ENCODE measurements at places on chromosomes 11 and 22.

DNA sequence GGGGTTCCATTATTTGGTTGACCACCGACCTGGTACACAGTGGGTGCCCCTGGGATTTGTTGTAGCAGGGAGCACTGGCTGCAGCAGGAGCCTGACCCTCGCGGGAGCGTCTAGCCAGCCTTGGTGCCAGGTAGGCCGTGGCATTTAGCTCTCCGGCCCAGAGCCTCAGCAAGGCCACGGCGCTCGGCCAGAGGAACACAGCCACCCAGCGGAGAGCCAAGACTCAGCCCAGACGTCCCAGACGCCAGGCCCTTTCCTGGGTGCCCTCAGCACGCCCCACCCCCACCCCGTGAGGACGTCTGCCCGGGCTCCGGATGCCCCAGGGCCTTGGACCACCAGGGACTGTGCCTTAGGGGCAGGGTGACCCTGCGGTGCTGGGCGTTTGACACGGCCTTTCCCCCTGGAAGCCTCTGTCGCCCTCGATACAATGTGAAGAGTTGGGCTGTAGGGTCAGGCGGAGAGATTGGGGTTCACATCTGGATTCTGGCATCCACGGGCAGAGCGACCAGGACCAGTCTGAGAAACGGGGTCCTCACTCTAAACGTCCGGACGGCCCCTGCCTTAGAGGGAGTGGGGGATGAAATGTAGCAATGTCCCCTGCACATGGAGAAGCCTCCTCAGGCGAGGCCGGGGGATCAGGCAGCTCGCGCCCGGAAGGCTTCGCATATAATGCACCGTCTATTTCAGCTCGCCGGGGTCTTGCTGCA lies 99.2 kb upstream of the FGF3 start:
- no peak for DNase-seq

DNA sequence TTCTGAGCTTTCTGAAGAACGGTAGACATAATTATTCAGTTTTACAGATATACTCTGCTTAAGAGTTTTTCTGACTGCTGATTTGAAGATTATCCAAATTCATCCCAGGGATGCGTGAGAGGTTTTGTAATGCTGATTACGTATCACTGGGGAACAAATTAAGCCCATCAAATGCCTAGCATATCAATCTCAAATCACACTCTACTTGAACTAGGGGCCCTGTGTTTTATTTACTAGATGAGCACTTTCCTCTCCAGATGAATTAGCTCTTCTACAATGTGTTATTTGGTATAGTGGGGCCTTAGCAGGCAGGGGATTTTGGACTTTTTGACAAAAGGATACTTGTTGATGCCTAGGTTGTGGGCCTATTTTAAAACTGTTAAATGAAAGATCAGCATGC lies 177.9 kb downstream of the JRKL start:
- no peak for DNase-seq

DNA sequence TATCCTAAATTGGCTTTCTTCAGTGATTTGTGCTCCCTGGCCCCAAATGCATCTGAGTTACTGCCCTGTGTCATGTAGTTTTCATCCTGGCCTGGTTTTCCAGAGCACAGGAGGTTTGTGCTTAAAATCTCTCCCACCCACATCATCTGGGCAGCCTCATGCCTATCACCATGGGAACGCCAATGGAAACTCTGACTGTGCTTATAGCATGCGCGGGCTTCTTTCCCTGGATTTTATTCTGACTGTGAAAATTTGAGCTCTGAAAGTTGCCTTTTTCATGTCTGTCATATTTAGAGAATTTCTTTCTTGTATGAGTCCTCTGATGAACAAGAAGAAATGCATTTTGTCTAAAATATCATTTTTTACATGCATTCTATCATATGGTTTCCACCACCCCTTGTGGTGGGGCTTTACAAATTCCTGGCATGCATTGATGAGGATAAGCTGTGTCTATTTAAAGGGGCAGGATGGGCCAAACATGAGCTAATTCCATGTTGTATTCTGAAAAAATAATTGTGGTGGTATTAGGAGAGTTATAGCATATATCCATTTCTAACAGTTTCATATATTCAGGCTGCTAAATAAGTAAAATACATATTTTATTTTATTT lies 55.1 kb downstream of the IRAG1 start:
- no peak for DNase-seq

GRCh38 chr11:36306888-36307287 lies 10.8 kb downstream of the PRR5L start:
- no peak for DNase-seq

DNA sequence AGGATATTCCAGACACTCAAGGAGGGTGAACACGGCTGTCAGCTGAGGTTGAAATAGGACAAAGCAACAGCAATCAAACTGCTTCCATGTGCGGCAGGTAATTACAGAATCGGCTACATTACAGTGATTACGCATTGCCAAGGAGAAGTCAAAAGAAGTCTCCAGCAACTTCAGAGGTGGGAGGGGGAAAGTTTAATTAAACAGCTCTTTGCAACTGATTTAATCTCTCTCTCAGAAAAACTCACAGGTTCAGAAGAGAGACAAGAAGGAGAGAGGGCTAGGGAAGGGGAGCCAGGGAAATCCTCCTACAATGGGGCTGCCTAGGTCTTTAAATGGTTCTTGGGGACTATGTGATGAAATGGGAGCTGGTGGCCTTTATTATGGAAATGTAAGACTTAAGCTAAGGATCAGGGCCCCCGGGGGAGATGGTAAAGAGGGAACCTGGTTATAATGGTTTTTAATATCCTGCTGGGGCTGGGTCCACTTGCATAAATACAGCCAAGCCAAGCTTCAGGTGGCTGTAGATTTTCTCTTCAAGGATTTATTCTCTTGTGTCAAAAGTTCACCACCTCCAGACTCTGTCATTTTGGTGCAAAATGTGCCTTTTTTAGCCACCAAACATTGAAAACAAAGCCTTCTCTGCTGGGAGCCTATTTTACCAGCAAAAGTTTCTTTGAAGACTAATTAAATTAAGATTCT lies 354.7 kb upstream of the NARS2 start:
- DNase-seq: no peak

DNA sequence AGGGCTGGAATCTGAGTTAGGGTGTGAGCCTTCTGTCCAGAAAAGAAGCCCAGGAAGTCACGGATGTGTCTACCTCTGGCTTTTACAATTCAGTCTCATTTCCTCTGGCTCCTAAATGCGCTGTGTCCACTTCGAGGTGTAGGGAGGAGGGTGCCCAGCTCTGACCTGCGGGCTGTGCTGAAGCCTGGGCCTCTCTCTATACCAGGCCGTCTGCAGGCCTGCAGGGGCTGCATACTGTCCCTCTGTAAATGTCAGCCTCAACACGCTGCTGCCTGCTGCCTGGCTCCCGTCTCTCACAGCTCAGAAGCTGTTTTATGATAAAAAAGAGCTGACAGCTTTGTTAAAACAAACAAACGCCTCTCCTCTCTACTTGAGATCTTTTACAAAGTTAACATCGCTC lies 14.5 kb downstream of the ARVCF start:
- DNase-seq: no peak

GRCh38 chr11:131284041-131284440 lies 86.4 kb upstream of the NTM start:
- DNase-seq: no peak

DNA sequence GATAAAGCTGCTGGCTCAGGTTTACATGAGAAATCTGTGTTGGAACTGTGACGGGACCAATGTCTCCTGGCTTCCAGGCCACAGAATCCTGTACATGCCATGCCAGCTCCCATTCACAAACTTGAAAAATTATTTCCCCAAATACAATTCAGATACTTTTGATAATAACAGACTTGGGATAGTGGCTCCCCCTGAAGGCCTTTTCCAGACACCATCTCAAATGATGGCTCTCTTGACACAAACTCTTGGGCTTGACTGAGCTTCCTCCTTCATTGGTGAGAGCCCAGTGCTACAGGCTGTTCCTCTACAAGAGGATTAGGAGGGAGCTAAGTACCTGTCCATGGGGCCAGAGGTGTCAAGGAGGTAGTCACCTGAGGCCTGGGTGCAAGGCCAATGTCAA lies 104.7 kb upstream of the PAX6 start:
- DNase-seq: no peak

GRCh38 chr11:120827820-120828219 lies 196.1 kb upstream of the TBCEL start:
- DNase-seq: no peak

GRCh38 chr11:78038697-78039313 lies 15.7 kb upstream of the KCTD14 start:
- no peak for DNase-seq

DNA sequence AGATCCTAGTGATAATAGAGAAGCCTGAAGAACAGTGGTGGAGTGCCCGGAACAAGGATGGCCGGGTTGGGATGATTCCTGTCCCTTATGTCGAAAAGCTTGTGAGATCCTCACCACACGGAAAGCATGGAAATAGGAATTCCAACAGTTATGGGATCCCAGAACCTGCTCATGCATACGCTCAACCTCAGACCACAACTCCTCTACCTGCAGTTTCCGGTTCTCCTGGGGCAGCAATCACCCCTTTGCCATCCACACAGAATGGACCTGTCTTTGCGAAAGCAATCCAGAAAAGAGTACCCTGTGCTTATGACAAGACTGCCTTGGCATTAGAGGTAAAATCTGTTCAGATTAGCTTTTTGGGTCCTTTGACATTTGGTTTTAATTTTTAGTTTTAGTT lies 16.7 kb downstream of the CRKL start:
- no peak for DNase-seq

DNA sequence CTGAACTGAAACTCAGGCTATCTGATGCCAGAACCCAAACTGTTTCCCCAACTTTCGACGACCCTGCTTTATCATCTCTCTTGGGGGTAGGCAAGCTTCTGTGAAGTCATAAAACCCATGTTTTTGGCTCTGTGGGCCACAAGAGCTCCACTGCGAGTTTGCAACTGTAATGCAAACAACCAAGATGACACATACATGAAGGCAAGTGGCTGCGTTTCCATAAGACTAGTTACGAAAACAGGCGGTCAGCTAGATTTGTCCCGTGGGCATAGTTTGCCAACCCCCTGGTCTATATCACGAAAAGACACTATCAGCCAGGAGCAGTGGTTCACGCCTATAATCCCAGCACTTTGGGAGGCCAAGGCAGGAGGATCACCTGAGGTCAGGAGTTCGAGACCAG lies 37.5 kb downstream of the TPST2 start:
- DNase-seq: no peak

- DNase-seq: peak; percentile 39
Observed at GRCh38 chr11:14380947-14381561, 22.1 kb upstream of the RRAS2 start.

DNA sequence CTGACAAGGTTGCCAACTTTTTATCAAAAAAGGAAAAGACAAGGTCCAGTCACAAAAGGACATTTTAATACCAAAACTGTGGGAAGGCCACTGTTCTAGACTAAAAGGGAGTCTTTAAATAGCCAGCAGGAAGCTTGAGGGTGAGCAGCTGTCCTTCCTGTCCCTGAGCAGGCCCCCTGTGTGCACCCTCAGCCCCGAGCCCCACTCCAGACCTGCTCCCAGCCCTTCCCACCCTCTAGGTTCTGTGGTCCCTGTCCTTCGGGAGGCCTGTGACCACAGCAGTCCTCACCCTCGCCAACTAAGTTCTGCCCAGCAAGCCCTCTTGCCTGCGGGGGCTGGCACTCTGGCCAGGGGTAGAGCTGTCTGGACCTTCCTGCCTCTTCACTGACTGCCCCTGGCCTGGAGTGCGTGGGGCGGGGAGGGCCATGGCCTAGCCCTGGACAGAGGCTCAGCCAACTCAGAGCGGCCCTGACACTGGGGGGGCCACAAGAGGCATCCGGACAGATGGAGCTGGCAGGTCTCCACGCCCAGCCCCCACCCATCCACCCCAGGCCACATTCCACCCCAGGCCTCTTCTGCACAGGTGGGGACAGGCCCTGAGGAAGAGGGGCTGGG lies 1.6 kb upstream of the PLXNB2 start:
- no peak for DNase-seq

- peak; percentile 8 for DNase-seq
Observed at GRCh38 chr22:25202290-25202921, 2.7 kb downstream of the CRYBB3 start.

DNA sequence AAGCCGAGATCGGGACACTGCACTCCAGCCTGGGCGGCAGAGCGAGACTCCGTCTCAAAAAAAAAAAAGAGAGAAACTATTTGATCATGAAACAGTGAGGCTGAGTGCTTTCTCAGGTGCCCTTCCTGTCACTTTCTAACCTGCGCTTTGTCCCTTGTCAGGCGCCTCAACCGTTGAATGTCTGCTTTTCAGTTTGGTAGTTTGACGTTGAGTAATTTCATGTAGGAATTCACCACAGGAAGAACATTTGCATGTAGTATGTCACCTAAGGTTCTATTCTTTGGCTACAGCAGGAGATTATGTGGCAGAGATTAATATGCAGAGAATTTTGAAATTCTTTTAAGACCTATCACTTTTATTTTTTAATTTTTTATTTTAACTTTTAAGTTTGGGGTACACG lies 57.2 kb downstream of the PPFIA1 start:
- DNase-seq: no peak

DNA sequence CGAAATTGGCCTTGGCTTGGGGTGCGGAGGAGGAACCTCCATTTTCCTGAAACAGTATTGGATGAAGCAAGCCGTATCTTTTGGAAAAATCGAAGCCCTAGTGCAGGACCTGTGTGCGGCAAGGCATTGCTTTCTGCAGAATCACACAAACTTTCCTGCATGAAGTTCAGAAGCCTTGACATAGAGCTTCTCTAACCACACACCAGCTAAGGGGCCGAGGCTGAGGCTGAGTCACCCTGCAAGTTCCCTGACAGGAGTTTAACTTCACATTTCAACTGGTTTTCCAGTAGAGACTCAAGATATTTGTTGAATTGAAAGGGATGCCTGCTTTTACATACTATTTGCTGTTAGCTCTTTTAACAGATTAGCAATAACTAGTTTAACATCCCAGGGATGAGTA lies 67.8 kb downstream of the TCF20 start:
- peak; percentile 30 for DNase-seq

DNA sequence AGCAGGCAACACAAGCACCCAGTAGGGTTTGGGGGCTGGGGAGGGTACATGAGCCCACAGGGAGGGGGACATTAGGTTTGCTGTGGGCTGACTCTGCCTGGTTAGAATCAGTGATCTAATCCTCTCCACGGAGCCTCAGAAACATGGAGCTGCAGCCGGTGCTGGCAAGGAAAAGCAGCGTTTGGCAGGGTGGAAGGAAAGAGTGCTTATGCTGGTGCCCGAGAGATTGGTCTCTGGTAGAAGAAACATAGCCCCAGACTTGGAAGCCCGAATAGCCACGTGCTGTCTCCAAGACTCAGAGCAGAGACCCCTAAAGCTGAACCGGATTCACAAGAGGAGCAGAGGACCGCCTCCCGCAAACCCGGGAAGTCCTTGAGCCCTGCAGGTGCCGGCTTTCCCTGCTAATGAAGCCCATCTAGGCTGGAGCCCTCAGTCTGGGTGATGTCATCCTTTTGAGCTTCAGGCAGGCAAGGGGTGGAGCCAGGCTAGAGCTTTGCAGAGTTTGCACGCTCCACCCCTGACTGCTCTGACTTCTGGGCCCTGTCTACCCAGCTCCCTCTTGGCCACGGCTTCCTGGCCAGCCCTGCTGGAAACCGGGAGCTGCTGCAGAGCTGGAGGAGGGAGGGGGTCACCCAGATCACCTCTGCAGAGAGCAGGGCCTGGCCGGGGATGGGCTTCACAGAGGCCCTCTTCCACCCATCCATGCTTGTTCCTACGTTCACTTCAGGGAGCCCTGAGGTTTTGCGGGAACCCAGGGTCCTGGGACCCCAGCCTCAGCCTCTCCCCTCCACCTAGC lies 35.0 kb upstream of the JAM3 start:
- peak; percentile 22 for DNase-seq

Measured in stimulated activated CD8-positive, alpha-beta memory T cell treated with anti-CD3 and anti-CD28 coated beads, Interleukin-12 subunit alpha, Interleukin-12 subunit beta, amount 100 ng/mL, for 4 hours (primary cell).